ENCODE measurements at places on chromosomes 5 and 9.

DNA sequence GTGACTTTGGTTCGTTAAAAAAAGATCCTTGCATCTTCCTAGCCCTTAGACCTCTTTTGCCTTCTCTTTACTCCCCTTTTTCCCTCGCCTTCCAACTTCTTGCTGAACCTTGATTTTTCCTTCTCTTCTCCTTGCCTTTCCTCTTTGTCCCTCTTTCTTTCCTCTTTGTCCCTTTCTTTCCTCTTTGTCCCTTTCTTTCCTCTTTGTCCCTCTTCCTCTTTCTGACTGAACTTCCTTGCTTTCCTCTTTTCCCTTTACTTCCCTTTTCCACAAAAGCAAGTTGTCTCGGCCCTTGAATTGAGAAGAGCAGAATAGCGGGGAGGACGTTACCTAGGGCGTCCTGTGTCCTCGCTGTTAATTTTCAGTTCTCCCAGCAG, 1.4 kb upstream of the MLLT3 start:
- DNase-seq, result no peak

GRCh38 chr5:119220576-119221197, 135.1 kb upstream of the TNFAIP8 start:
- no peak for DNase-seq

- no peak for DNase-seq
These were observed 34.7 kb upstream of the TGFBI start for GRCh38 chr5:135993880-135994636.

GRCh38 chr5:65818592-65818991, 96.6 kb downstream of the NLN start:
- DNase-seq, result no peak

GRCh38 chr9:17795744-17796143, 216.9 kb downstream of the SH3GL2 start:
- no peak for DNase-seq

DNA sequence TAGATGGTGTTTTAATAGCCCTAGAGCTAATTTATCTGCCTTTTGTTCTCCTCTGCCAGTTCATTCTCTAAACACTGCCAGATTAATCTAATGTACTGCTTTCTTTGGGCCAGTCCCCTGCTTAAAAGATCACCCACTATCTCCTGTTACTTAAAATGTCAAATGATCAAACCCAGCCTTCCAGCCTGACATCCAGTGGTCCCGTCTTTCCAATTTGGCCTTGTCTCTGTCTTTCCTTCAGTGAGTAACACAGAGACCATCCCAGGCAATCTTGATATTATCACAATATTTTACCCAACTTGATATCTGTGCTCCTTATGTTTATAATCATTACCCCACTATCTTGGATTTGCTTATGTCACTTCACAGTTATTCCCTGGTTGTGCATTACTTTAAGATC, 12.0 kb downstream of the PRR16 start:
- no peak for DNase-seq
